ENCODE measurements at places on chromosomes 3 and 15.
A peak's percentile ranks its signal among the peaks of the same experiment; 100 is the strongest.

DNA sequence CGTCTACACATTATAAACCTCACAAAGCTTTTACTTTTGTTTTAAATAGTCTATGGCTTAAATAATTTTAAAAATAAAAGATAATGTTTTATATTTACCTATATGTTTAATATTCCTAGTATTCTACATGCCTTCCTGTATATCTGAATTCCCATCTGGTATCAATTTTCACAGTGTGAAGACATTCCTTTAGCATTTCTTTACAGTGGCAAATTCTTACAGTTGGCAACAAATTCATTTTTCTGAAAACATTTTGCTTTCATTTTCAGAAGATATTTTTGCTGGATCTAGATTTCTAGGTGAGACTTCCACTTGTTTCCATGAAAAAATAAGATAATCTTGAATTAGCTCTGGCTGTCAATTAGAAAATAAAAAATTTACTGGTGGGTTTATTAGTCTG is 471.4 kb upstream of the NAALADL2 start:
- no peak for DNase-seq

DNA sequence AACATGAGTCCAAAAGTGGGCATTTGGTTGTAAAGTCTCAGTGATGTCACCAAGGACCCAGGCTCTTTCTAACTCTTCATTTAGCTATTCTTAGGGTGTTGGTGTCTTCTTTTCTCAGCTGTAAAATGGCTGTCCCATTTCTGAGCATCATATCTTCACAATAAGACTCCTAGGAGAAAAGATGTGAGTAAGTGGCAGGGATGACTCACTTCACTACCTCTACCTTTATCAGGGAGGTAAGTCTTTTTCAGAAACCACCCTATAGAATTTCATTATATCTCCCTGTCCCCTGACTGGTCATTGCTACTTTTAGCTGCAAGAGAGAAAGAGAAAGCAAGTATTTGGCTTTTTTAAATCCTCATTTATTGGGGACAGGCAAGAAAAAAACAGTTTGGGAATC is 300.2 kb upstream of the RBMS3 start:
- DNase-seq: no peak

GRCh38 chr15:48144889-48145288 is 24.1 kb downstream of the SLC24A5 start:
- DNase-seq: no peak

DNA sequence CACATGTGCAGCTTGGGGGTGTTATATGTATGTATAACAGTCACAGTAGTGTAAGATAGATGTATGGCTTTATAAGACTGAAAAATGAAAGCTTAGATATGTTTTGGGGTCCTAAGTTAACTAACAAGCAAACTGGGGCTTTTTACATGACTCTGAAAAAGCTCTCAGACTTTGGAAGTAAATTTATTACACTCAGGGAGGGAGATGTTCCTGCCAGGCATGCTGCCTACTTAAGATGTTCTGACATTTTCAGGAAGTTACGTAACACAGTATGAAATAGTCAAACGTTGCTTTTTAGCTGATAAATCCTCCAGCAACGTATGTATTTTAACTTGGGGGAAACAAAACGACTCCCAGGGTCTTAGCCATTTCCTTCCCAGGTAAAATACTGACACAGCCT is 1.7 kb upstream of the IFT57 start:
- DNase-seq: no peak

DNA sequence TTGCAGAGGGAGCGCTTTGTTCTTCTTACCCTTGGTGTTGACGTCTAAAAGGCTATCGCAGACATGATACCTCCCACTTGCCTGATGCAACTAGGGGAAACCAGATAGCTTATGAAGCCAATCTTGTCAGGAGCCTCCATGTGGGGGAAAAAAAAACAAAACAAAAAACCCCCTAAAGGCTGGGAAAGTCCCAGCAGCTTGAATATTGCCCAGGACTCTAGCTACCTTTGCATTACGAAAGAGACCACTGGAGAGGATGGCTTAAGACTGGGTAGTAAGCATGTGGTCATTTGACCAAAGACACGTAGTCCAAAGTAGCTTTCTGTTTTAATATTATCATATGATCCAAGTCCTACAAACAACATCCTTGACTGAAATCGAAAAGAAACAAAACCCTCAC is 120.7 kb upstream of the WNT5A start:
- no peak for DNase-seq

GRCh38 chr3:118292841-118293240 is 741.8 kb downstream of the IGSF11 start:
- no peak for DNase-seq

DNA sequence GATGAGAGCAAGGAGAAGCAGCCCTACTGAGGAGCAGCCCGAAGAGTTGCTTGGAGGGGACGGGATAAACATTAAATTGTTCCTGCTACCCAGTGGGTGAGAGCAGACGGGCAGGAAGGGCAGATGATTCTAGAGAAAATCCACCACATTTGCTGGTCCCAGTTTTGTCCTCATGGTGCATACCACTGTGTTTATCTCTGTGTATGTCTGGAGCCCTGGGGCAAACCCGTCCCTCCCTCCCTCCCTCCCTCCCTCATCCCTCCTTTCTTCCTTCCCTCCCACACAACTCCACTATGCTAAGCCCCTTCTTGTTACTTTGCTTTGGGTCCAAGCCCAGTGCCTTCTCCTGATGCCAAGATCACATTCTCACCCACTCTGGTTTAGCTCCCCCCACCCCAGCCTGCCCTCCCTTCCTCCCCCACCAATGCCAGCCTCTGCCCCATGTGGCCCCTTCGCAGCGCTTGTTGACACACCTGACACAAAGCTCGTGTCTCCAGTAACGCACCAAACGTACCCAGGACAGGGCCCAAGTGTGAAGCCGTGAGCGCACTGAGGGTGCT is 194.8 kb downstream of the ATP10A start:
- no peak for DNase-seq

DNA sequence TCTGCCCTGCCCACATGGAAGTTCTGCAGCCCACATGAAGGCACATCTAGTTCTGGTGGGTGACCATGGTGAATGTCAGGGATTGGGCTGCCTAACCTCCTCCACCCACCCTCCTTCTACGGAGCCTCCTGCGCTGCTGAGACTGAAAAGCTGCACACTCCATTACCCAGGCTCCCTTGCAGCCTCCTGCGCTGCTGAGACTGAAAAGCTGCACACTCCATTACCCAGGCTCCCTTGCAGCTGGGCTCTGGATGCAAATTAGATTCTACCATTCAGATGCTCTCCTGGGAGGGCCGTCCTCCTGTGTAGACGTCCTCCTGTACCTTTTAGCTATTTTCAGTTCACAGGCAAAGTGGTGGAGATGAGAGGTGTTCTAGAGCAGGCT is 32.1 kb downstream of the POMGNT2 start:
- DNase-seq: no peak

DNA sequence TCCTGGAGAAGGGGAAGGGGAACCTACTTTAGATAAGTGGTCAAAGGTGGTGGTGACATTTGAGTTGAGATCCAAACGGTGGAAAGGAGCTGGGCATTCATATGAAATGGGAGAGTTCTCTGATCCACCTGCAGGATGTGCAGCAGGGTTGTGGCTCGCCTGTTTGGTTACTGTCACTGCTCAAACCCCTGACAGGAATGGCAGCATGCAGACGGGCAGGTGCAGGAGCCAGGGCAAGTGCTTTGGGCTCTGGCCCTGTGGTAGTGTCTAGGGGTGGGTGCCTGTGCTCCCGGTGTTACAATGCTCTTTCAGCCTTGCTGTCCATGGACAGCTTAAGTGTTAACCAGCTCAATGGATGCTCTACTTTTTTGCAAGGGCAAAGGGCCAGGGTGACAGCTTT is 18.5 kb downstream of the PAQR9 start:
- no peak for DNase-seq

- no peak for DNase-seq
These were observed 263.3 kb downstream of the ABHD5 start for GRCh38 chr3:43953814-43954692.

GRCh38 chr3:3800685-3801493 is 1.7 kb downstream of the LRRN1 start:
- no peak for DNase-seq

DNA sequence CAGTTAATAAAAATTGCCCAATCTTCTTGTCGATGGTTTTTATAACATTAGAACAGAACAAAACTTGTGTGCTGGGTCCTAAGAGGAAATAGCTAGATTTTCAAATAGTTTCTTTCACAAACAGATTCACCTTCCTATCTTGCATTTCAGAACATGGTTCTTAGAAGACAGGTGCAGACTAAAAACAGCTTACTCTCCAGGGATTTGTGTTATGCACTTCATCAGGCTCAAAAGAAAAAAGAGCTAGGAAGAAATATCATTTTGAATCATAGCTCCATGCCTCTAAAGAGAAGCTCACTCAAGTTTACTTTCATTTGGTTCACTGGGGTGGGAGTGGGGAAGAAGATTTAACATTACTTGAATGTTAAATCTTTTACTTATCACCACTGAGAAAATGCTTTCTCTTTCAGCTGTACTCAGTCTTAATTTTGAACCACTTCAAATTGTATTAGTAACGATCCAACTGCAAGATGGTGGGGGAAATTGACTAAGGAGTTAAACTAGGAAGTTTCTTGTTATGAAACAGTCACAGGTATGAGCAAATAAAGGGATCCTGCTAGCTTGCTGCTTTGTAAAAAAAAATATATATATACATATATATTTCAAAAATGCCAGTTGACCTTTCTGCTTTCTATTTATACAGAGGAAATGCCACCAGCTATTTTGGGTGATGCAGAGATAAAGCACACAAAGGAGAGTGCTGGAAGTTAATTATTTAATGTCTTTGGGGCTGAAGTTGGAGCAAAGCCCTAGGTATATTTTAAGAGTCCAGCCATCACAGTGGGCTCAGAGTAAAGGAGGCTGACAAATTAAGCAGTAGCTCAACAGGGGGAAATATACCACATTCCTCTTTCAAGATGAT is 28.3 kb upstream of the NUDT16 start:
- no peak for DNase-seq

DNA sequence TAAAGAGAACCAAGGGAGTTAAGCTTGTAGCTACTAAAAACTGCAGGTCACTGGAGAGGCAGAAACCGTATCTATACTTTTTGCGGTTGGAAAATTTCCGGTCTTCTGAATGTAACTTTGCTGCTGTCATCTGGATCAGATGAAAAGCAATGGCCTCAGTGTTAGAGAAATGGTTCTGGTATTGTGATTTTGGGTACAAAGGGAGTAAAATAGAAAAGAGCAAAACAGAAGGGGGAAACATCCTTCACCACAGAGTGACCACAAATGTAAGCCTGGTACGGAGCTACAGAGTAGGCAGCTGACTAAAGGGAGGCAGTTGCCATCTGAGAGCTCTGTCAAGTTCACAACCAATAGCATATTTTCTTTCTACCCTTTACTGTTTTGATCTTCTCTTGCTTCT is 5.6 kb downstream of the CD96 start:
- no peak for DNase-seq

- DNase-seq: peak; percentile 4
These were observed 95.7 kb downstream of the NEDD4 start for GRCh38 chr15:55897560-55898336.

DNA sequence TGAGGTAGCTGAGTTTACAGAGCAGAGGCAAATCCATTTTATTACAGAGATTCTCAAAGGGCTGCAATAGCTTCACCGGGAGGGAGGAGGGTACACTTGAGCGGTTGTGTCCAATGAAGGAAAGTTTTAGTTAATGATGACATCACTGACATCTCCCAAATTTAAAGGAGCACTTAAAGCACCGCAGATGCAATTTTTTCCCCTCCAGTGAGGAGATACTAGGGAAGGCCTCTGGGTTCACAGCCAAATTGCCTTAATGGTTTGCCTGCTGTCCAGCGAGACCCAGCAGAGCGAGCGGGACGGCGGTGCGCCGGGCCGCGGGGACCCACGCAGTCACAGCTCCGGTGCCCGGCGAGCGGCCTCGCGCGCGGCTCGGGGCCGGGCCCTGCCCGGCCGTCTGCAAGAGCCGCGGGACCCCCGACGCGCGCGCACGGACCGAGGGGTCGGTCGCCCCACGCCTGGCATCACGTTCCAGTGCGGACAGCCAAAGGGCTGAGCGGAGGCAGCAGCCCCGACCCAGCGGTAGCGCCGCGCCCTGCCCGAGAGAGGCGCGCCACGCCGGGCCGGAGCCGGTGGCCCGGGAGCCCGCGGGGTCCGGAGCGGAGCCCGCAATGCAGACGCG is 160.5 kb upstream of the CHRNA7 start:
- DNase-seq: no peak

GRCh38 chr3:186929186-186929585 is 1.1 kb upstream of the ST6GAL1 start:
- DNase-seq: no peak

- DNase-seq: no peak
These were observed 3.2 kb downstream of the CCDC71 start for GRCh38 chr3:49162751-49163419.

DNA sequence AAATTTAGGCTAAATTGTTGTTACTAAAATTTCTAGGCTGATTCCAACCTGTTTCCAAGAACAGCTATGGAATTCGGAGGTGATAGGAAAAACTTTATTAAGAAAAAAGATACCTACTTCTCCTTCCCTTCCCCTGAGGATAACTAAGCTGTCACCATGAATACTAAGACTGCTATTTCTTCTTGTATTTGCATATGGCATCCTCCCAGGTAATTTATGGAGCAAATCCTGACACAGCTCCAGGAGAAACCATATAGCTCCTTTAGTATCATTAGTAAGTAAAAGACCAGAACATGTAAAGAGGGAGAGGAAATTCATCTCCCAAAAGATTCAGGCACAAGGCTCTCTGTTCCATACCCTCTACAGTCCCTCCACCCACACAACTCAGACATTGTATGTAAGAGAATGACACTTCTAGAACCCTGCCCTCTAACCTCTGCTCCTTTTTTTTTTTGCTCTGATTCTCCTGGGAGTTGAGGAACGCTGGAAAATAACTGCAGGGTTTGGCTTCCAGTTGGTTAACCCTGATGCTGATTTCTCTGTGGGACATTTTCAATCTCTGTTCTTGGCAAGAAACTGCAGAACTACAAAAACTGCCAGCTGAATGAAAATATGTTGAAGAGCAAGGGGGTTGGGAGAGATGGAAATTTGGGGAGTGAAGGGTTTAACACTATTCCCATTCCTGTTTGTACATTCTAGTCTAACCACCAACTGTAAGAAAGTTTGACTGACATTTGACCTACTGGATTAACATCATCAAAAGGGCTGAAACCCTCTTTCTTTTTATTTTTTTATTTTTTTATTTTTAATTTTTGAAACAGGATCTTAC is 14.2 kb upstream of the MAGI1 start:
- DNase-seq: no peak

- DNase-seq: no peak
These were observed 64.7 kb downstream of the ATP2B2 start for GRCh38 chr3:10440684-10441083.

- no peak for DNase-seq
These were observed 54.2 kb upstream of the ACAD9 start for GRCh38 chr3:128825117-128825725.

DNA sequence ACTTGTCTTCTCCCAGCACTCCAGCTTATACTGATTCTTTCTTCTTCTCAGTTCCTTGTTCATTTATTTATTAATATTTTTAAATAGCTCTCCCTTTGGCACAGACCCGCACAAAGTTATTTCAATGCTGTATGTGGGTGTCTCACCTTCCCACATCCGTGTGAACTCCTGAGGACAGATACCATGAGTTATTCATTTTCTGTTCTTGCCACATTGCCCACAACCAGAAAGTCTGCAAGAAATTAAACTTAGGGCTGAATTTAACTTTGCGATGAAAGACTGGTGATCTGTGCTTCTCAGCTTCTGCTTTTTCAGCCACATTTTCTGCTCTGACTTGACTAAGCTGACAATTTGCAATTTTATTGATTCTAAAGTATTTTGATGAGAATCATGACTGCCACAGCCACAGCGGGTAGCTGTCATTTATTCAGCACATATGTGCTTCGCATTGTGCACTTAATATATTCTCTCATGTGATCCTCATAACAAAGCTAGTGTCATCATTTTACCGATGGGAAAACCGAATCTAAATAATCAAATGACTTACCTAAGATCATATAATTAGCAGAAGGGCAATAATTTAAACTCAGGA is 569.8 kb downstream of the EDEM1 start:
- DNase-seq: no peak

Data from activated CD4-positive, alpha-beta T cell treated with anti-CD3 and anti-CD28 coated beads for 24 hours (primary cell).